CD4-positive, alpha-beta T cell treated with Interleukin-6 at 100 ng/mL for 8 hours (primary cell): ENCODE measurements at places on chromosomes 7 and 10.

GRCh38 chr7:409339-410281 is 110.0 kb downstream of the PDGFA start:
- no peak for DNase-seq

DNA sequence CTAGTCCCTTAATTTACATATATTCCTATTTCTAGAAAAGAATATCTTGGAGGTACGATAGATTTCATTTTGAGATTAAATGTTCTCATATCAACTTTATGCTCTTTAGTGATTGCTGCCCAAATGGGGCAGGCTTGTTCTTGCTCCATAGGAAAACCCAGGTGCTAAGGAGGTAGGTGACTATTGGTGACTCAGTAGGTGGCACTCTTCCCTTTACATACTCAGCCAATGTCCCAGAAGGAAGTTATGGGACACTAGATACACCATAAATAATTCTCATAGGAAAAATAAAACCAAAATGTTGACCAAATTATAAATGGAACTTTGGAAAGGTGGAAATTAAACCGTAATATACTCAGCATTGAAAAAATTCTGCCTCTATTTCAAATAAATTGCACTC is 4.0 kb downstream of the SKAP2 start:
- no peak for DNase-seq

GRCh38 chr7:119343289-119343688 is 929.7 kb upstream of the KCND2 start:
- DNase-seq = no peak

DNA sequence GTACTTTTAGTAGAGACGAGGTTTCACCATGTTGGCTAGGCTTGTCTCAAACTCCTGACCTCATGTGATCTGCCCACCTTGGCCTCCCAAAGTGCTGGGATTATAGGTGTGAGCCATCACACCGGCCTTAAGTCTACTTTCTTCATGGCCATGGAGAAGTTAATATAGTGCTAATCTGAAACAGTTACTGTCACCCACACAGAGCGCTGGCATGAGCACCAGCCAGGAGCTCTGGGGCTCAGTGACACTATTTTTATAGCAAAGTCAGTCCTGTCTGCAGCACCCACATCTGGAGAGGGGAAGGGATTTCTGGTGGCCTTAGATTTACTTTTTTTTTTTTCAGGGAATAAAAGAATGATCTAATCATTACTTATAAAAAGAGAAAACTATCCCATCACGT is 21.3 kb downstream of the DNAJC12 start:
- no peak for DNase-seq

DNA sequence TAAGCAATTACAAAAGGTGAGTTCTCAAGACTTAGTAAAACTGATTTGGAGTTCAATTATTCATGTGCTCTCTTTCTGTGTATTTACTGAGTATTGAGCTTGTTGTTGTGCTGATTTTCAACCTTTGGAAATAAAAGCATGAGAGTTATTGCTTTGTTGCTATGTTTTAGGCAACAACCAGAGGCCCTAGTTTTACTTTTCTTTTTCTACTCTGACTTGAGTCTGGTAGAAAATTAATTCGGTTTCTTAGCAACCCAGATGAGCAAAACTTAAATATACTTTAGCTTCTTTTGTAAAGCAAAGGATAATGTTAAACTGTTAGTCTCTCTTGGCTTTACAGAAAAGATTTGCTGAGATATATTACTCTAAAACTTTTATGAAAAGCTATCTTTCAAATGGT is 66.4 kb upstream of the SCIN start:
- no peak for DNase-seq

- DNase-seq = no peak
These were observed 160.4 kb downstream of the MGMT start for GRCh38 chr10:129627442-129627841.

DNA sequence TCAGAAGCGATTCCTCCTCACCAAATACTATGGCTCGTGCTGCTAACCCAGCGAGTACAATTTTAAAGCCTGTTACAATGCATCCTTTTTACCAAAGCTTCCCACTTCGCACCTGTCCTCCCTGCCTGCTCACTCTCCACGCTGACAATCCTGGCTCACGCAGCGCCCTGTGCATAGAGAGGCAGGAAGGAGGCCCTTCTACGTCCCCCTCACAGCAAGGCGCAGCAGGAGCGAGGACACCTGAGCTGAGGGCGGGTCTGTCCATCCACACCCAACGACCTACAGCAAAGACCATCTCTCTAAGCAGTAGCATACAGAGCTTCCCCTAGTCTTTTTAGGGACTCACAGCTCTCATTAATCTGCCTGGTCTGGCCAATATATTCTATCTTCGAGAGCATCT is 46.0 kb downstream of the MKI67 start:
- no peak for DNase-seq

DNA sequence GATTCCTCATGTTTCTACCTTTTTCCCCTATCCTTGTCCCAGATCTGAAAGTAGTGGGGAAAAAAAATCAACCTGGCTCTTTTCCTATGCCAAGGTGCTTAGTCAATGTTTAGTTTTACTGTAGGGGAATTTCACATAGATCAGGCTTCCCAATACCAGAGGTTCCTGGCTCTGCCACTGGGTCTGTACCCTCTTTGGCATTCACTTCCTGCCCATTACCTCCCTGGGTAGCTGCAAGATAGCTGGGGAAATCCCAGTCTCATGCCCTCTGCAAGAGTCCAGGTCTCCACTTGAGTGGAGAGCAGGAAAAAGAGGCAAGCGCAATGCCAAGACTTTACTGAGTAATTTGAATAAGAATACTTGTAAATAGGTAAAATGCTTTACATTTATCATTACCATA is 3.5 kb upstream of the BPGM start:
- DNase-seq = no peak

DNA sequence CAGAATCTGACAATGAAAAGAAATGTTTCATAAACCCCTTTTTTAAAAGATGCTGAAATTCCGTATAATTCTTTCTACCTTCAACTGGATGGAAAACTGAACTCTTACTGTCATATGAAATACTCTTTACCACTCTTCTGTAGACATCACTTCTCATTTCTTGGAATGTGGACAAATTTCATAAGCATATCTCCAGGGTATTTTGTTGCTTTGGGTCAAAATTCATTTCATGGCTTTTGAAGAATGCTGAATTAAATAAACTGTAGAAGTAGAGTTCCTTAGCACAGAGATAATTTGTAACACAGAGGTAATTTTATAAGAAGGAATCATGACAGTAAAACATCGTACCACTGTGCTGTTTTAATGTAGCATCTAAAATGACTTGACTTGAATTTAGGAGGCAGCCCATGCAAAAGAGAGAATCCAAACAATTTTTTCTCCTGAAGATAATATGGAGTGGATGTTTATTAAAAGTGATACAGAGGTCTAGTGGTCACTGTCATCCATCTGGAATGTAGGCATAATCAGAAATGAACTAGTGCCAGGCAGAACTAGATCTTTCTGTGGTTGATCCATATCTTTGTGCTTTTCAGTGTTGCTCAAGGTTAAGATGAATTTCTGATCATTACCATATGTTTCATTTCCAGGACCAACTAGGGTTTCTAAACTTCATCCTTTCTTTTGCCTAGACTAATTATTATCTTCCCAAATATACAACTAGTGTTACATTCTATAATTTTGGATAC is 492.0 kb downstream of the KIF20B start:
- DNase-seq = no peak

GRCh38 chr7:2928613-2929311 is 84.7 kb upstream of the GNA12 start:
- no peak for DNase-seq

- DNase-seq = no peak
These were observed 63.7 kb upstream of the OPALIN start for GRCh38 chr10:96422525-96422924.

DNA sequence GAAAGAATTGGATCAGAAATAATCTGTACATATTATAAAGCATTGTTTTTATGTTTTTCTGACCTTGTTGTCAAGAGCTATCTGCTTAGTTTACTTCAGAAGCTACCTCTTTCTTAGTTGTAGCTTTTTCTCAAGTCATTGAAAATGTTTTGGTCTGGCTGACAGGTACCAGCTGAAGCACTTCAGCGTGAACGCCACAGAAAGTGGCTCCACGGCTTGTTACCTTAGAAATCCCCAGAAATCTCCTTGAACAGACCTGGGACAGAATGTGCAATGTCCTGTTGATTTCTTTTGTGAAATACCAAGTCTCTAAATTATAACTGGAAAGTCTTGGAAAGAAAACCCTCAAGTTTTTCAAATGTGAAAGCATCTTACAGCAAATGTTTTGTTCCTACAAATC is 96.8 kb downstream of the ZMYND11 start:
- DNase-seq = no peak

DNA sequence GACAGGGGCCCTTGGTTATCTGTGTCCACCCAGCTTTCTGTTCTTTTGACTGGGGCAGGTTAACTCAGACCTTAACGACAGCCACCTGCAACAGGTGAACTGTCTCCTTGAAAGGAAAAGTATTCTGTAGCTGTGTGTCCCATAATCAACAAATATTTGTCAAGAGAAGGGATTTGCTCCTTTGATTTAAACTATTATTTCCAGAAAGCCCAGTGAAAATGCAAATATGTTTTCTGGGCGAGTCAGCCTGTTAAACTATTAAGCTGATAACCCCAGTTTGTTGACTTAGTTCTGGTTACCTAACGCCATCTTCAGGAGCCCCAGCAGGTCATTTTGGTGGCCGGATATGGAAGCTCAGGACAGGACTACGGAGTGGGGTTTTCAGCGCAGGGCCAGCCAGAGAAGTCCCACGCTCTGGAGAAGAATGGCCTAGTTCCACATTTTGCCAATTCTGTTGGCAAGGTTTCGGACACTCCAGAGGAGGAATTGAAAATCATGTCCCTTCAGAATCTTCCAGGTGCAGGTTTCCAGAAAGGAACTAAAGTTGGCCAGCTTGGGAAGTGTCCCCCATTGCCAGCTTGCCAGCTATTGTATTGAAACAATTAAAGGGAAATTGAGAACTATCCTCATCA is 54.5 kb downstream of the ADRA2A start:
- no peak for DNase-seq

- no peak for DNase-seq
These were observed 214.9 kb downstream of the LRMDA start for GRCh38 chr10:75646218-75646915.

DNA sequence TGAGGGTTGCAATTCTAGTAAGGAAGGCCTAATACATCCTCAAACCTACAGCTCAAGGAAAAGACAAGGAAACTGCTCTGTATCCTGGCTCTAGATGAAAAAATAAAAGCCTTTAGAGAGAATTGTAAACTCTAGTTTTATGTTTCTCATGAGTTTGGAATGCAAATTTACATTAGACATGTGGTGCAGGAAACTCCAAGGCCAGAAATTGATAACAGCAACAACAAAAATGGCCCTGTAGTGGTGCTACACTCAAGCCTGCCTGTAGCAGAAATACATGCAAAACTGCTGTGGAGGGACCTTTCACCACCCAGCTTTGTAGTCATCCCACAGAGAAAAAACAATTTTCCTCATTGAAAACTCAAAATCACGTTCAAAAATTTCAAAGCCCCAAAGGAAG is 546.7 kb upstream of the LRRN3 start:
- DNase-seq = no peak

DNA sequence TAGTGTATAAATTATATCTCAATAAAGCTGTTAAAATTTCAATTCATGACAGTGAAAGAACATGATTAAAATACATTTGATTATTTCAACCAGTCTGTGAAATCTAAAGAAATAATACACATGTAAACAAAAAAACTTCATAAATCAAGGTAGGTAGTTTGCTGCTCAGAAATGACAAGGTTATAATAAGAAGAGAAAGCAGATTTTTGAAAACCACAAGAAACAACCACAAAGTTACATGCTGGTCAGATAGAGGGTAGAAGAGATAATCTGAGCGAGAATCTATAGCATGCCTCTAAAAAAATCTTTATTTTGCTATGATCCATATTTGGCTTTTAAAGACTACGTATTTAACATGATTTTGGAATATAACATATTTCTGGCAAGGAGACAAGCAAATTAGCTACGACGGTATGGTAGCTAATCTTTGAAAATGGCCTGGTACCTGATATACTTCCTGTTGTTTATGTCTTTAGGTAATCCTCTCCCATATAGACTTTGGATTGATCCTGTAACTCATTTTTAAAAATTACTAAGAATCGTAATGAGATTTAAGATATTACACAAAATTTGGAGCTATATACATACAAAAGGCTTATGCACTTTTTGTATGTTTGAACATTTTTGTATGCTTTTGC is 23.5 kb upstream of the VCL start:
- DNase-seq = peak; percentile 15

DNA sequence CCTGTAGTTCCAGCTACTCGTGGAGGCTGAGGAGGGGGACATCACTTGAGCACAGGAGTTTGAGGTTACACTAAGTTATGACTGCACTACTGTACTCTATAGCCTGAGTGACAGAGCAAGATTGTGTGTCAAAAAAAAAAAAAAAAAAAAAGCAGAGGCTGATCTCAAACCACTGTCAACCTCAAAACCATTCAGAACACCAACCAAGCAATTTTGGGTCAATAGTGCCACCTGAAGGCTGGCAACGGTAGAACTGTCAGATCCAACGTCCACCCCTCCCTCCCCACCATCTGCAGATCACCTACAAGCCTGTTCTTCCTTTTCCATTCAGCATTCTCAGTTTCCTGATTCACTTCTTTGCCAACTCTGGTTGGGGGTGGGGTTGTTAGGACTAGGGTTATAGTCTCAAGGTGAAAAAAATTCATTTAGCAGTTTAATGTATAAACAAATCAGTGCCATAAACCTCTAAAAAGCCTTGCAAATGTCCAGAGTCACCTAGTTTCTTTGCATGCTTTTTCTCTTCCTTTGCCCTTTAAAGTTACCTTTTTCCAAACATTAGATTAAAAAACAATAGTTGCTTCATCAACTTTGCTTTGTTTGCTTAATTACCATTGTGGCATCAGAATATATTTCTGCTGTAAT is 2.6 kb downstream of the MRPS33 start:
- DNase-seq = peak; percentile 78

DNA sequence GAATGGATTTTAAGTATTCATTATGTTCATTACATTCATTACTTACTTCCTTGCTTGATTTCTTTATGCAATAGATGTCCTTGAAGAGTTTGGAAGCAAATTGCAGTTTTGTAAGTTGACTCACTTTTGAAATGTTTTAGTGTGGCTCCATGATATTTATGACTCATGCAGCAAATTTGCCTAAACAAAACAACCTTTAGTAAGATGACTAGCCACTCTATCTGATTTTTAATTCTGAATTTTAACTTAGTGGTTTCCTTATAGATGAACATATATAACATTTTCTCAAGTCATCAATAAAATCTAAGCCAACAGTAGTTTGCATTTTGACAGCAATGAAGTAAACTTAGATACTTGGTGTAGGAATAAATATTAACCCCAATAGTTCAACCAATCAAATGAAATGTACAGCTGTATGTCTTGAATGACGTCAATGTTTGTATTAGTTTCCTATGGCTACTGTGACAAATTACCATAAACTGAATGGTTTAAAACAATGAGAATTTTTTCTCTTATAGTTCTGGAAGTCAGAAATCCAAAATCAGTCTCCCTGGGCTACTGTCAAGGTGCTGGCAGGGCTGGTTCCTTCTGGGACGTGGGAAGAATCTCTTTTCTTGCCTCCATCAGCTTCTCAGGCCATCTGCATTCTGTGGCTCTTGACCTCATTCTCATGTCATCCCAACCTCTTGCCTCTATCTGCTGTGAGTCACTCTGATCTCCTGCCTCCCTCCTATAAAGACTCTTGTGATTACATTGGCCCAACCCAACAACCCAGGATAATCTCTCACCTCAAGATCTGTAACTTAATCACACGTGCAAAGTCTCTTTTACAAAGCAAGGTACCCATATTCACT is 73.4 kb downstream of the AHR start:
- no peak for DNase-seq

- DNase-seq = no peak
These were observed 102.5 kb downstream of the SAMD9 start for GRCh38 chr7:93015101-93015778.
